ENCODE measurements at places on chromosomes 16 and 17. TPM values are rescaled to one million over a fixed set of nuclear protein-coding genes. Genes with fewer than 3 reads are reported as not detected.
A peak's percentile ranks its signal among the peaks of the same experiment; 100 is the strongest.

GRCh38 chr17:51091635-51092034, 29.0 kb downstream of the SPAG9 start:
- no peak overlapping the region for H3K27ac ChIP-seq
- no peak for DNase-seq
- H3K27me3 ChIP-seq, result no peaks in the 10 kb centered on the region
- no peaks in the 10 kb centered on the region for H3K36me3 ChIP-seq
- peaks cover 20% of the 10 kb centered on the region for H3K4me1 ChIP-seq

MILR1 gene
- total RNA-seq, result 0.82 TPM

DNA sequence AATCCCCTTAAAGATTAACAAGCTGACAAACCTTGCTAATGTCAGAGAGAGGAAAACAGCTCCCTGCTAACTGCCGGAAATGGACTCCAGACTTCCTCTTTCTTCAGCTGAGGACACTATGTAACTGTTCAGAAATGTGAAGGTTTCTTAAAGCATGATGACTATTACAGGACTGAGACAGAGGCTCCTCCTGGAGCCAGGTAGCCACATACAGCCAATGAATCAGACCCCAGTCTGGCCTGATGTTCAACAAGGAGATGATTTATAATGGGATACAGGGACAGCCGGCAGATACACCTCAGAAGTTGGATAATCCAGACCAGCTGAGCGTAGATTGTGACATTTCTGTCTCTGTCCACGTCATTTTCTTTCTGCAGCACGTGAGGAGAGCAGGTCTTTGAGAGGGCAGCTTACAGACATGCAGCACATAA, 216.2 kb downstream of the HS3ST3A1 start:
- H3K4me3 ChIP-seq, result no peak overlapping the region
- no peak overlapping the region for H3K27ac ChIP-seq
- no peaks in the 10 kb centered on the region for H3K36me3 ChIP-seq
- no peak for DNase-seq
- H3K4me1 ChIP-seq, result no peaks in the 10 kb centered on the region

CHMP6 gene
- total RNA-seq, result 29.8 TPM

- peaks cover 18% of the 10 kb centered on the region for H3K27me3 ChIP-seq
- no peaks in the 10 kb centered on the region for H3K36me3 ChIP-seq
- peaks cover 6% of the 10 kb centered on the region for H3K4me1 ChIP-seq
Measured at GRCh38 chr16:85162478-85163277, 50.4 kb upstream of the CIBAR2 start.

DNA sequence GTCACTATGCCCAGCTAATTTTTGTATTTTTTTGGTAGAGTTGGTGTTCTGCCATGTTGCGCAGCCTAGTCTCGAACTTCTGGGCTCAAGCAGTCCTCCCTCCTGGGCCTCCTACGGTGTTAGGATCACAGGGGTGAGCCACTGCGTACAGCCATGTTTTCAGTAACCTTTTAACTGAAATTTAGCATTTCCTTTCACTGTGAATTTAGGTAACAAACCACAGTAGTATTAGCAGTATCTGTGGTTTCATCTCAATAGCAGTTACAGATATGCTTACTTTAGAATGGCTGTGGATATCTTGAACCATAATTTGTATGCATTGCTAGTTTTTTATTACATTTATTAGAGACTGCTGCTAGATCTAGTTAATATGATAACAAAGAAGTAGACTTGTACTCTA, 4.3 kb upstream of the RANGRF start:
- no peak overlapping the region for H3K4me3 ChIP-seq
- peaks cover 2% of the 10 kb centered on the region for H3K36me3 ChIP-seq
- H3K27ac ChIP-seq, result peak overlapping the region; percentile 3
- no peaks in the 10 kb centered on the region for H3K27me3 ChIP-seq
- no peak for DNase-seq

DNA sequence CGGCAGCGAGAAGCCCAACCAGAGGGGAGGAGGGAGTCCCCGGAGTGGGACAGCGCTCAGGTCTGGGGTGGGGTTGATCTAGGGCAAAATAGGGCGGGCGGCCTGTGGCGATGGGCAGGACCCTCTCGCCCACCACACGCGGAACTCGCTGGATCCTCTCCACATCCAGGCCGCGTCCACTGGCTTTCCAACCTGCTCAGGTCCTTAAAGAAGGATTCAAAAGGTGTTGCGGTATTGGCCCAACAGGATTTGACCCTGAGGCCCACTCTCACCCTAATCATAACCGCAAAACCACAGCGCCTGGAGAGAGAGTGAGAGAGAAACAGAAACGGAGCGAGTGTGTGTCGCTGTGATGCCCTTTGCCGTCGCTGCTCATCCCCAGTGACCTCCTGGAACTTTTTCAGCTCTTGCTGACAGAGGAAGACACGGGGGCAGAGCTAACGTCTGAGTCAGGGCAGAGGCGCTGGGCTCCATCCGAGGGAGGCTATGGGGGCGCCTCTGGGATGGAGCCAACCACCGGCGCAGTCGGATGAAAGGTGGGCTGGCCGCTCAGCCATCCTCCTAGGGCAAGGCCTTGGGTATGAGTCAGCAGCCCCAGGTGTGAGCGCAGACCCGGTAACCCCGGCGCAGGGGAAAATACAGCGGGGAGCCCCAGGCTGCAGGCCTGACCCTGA, 16.7 kb upstream of the OR1F1 start:
- peaks cover 38% of the 10 kb centered on the region for H3K4me1 ChIP-seq
- peak overlapping the region; percentile 40 for H3K4me3 ChIP-seq
- H3K27ac ChIP-seq, result peak overlapping the region; percentile 45

GRCh38 chr16:57606147-57606846, 22.1 kb upstream of the ADGRG1 start:
- H3K27me3 ChIP-seq, result no peaks in the 10 kb centered on the region
- no peak overlapping the region for H3K4me3 ChIP-seq
- peaks cover 5% of the 10 kb centered on the region for H3K36me3 ChIP-seq
- peaks cover 88% of the 10 kb centered on the region for H3K4me1 ChIP-seq
- H3K27ac ChIP-seq, result peak overlapping the region; percentile 8

DNA sequence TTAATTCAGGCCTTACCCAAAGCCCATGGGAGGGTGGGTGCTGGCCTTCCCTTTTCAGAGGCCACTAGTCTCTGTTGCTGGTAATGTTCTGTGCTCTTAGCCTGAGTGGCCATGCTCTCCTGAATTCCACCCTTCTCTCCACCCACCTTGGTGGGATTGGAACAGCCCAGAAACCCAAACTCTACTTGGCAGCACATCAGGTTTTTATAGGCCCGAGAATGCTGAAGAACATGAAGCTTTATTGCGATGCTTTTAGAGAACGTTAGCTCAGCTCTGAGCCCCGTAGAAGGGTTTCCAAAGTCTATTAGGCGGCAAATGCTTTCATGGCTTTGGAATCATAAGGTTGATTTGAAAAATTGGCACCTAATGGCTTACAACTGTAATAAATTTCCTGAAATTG, 209.3 kb downstream of the MSI2 start:
- peak overlapping the region; percentile 39 for H3K27ac ChIP-seq
- H3K4me3 ChIP-seq, result no peak overlapping the region
- H3K27me3 ChIP-seq, result no peaks in the 10 kb centered on the region
- DNase-seq, result no peak
- peaks cover 8% of the 10 kb centered on the region for H3K36me3 ChIP-seq

WNT3 gene
- not detected for total RNA-seq

GRCh38 chr16:15484662-15485061, 50.3 kb downstream of the BMERB1 start:
- no peaks in the 10 kb centered on the region for H3K36me3 ChIP-seq
- H3K27me3 ChIP-seq, result no peaks in the 10 kb centered on the region
- no peak overlapping the region for H3K27ac ChIP-seq
- no peak for DNase-seq
- no peak overlapping the region for H3K4me3 ChIP-seq

GAS2L2 gene
- total RNA-seq, result not detected

PRSS33 gene
- not detected for total RNA-seq

- H3K4me1 ChIP-seq, result no peaks in the 10 kb centered on the region
- DNase-seq, result no peak
- H3K4me3 ChIP-seq, result no peak overlapping the region
- no peaks in the 10 kb centered on the region for H3K27me3 ChIP-seq
- peaks cover 28% of the 10 kb centered on the region for H3K36me3 ChIP-seq
Measured at GRCh38 chr16:67883146-67883871, 1.4 kb upstream of the NRN1L start.

KRTAP9-8 gene
- total RNA-seq, result not detected

GRCh38 chr16:1494129-1494640, 1.0 kb downstream of the TELO2 start:
- H3K4me3 ChIP-seq, result peak overlapping the region; percentile 79
- no peak for DNase-seq
- peak overlapping the region; percentile 82 for H3K27ac ChIP-seq
- peaks cover 2% of the 10 kb centered on the region for H3K36me3 ChIP-seq
- H3K4me1 ChIP-seq, result peaks cover 17% of the 10 kb centered on the region
- no peaks in the 10 kb centered on the region for H3K27me3 ChIP-seq

GRCh38 chr17:17922070-17922614, 50.1 kb downstream of the TOM1L2 start:
- H3K36me3 ChIP-seq, result peaks cover 2% of the 10 kb centered on the region
- no peak for DNase-seq
- H3K27ac ChIP-seq, result no peak overlapping the region
- peaks cover 12% of the 10 kb centered on the region for H3K4me1 ChIP-seq
- no peak overlapping the region for H3K4me3 ChIP-seq
- H3K27me3 ChIP-seq, result no peaks in the 10 kb centered on the region

RASL10B gene
- 0.37 TPM for total RNA-seq

EPOP gene
- total RNA-seq, result 20.1 TPM

ARHGAP44 gene
- total RNA-seq, result not detected

ACSM2A gene
- total RNA-seq, result not detected

DNA sequence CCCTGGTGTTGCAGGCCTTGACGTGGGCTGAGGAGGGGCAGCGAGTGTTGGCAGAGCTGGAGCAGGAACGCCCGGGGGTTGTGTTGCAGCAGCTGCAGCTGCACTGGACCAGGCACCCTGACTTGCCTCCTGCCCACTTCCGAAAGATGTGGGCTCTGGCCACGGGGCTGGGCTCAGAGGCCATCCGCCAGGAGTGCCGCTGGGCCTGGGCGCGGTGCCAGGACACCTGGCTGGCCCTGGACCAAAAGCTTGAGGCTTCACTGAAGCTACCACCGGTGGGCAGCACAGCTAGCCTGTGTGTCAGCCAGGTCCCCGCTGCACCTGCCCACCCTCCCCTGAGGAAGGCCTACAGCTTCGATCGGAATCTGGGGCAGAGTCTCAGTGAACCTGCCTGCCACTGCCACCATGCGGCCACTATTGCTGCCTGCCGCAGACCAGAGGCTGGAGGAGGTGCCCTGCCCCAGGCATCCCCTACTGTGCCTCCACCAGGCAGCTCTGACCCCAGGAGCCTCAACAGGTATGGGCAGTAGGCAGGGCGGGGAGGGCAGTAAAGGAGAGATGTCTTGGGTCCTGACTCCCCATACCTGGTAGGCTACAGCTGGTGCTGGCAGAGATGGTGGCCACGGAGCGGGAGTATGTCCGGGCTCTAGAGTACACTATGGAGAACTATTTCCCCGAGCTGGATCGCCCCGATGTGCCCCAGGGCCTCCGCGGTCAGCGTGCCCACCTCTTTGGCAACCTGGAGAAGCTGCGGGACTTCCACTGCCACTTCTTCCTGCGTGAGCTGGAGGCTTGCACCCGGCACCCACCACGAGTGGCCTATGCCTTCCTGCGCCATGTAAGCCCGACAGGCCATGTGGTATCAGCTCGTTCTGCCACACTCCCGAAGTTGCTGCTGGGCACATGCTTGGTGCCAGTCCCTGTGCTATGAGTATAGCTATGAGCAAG, 5.6 kb downstream of the PLEKHG4 start:
- H3K27me3 ChIP-seq, result no peaks in the 10 kb centered on the region
- H3K4me3 ChIP-seq, result no peak overlapping the region
- no peak for DNase-seq
- peaks cover 7% of the 10 kb centered on the region for H3K4me1 ChIP-seq
- H3K36me3 ChIP-seq, result no peaks in the 10 kb centered on the region

- H3K27ac ChIP-seq, result peak overlapping the region; percentile 84
- no peak overlapping the region for H3K4me3 ChIP-seq
- peaks cover 31% of the 10 kb centered on the region for H3K36me3 ChIP-seq
- no peak for DNase-seq
Measured at GRCh38 chr17:17172001-17172939, 33.9 kb downstream of the PLD6 start.

DNA sequence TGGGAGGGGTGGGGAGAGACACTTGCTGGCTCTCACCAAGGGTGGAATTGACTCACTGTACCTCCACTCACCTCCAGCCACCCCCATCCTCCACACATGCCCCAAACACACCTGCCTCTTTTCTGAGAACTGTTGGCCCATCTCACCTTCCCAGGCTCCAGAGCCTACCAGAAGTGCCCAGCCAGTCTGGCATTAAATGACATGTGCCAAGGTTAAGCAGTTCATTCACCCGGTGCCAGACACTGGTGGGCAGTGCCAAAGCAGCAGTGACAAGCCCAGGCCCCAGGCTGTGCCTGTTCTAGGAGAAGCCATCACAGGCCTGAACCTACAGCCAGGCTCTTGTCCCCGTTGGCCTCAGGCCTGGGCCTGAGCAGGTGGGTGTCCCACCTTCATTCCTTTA, 11.2 kb downstream of the MVP start:
- peaks cover 11% of the 10 kb centered on the region for H3K4me1 ChIP-seq
- no peak for DNase-seq
- no peak overlapping the region for H3K4me3 ChIP-seq
- H3K27me3 ChIP-seq, result no peaks in the 10 kb centered on the region
- no peak overlapping the region for H3K27ac ChIP-seq
- peaks cover 34% of the 10 kb centered on the region for H3K36me3 ChIP-seq

GRCh38 chr16:10121491-10121890, 60.7 kb downstream of the GRIN2A start:
- no peak for DNase-seq
- H3K27ac ChIP-seq, result no peak overlapping the region
- no peak overlapping the region for H3K4me3 ChIP-seq
- no peaks in the 10 kb centered on the region for H3K4me1 ChIP-seq

DNA sequence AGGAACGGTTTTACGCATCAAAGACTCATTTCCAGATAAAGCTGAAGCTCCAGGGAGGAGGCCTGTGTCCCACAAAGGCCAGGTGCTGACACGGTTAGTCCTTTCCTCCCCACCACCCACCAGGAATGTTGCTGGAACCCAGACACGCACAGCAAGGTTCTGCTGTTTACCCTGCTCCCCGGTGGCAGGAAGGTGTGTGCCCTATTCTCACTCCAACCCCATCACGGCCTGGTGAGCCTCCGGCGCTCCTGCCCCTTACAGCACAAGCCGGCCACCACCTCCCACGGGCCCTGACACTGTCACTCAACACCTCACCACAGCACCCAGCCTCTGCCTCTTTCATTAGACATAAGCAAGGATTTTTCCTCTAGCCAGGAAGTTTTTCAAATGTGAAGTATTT, 47.8 kb downstream of the ANKRD11 start:
- no peaks in the 10 kb centered on the region for H3K27me3 ChIP-seq
- H3K36me3 ChIP-seq, result peaks cover 9% of the 10 kb centered on the region
- no peak overlapping the region for H3K4me3 ChIP-seq
- H3K27ac ChIP-seq, result peak overlapping the region; percentile 75

GRCh38 chr17:76681222-76682137, 29.3 kb downstream of the MXRA7 start:
- peaks cover 12% of the 10 kb centered on the region for H3K4me1 ChIP-seq
- no peaks in the 10 kb centered on the region for H3K27me3 ChIP-seq
- peak; percentile 82 for DNase-seq
- H3K36me3 ChIP-seq, result no peaks in the 10 kb centered on the region
- no peak overlapping the region for H3K4me3 ChIP-seq
